ENCODE measurements at places on chromosomes 5 and 9.

- no peak for DNase-seq
Measured at GRCh38 chr5:854217-854616, 3.4 kb upstream of the ZDHHC11 start.

DNA sequence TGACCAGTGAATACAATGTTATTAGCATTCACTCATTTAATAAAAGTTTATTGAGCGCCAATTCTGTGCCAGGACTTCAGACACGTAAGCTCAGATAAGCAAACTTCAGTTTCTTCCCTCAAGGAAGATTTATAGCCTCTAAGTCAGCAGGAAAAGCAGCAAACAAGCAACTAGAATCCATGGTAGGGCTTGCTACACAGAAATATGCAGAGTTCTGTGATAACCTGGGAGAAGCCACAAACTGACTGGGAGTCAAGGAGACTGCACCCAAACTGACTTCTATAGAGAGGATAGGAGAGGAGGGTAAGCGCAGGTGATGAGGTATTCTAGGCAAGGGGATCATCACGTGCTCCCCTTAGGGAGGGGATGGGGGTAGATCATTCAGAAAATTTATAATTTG, 1.4 kb upstream of the OGN start:
- no peak for DNase-seq

DNA sequence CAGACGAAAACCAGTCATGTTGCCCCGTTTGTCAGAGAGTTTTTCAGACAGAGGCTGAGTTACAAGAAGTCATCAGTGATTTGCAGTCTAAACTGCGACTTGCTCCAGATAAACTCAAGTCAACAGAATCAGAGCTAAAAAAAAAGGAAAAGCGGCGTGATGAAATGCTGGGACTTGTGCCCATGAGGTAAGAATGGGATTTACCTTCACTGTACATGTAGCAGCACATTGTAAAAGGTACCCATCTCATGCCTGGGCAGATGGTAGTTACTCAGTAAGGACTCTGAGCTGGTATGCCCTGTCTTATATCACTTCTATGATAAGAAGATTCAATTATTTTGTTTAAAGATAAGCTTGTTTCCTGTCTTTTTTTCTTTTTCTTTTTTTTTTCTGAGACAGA, 38.8 kb downstream of the RAD50 start:
- DNase-seq, result no peak

GRCh38 chr5:95022967-95023695, 261.8 kb downstream of the MCTP1 start:
- no peak for DNase-seq

DNA sequence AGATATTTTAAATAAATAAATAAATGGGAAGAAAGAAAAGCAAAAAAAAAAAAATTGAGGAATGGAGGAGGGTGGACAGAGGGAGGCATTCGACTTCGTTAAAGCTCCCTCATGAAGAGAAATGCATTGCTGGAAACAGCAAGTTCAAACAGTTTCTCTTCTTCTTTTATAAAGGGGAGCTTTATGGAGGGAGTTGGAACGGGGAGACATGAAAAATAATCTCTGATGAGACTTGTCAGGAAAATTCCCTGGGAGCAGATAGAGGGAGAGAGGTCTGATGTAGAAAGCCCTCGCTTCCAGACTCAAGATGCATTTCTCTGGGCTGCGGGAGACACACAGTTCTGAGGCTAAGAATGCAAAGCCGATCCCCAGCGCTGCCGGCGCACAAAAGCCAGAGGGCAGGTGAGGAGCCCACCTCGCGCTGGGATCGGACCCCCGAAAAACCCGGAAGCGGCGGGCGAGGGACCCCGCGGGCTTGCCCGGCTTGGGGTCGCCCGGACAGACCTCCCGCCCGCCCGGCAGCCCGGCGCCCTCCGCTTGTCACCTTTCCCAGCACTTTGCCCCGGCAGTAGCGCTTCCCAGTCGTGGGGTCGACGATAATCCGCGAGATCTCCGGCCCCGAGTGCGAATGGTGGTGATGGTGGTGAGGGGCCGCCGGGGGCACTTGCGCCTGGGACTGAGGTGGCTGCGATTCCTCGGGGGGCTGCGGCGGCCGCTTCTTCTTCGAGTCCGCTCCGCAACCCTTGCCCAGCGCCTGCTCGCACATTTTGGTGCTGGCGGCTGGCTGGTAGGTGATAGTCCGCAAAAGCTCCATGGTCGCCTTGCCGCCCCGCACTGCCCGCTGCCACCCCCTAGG, 512 bp downstream of the PLK2 start:
- no peak for DNase-seq

DNA sequence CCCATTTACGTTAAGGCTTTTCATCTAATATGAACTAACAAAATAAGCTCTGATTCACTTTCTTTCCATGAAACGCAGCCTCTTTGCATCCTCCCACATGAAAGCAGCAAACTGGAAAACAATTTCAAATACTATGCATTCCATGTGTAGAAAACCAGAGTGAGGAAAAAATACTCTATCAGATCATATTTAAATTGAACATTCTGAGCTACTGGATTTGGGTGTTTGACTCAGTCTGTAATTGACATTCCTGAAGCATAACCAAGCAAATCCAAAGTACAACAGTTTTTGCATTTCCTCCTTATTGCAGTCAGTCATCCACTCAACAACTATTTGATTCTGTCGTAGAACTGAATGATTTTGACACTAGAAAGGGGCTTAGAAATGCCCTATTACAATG, 399.1 kb upstream of the NMUR2 start:
- DNase-seq, result no peak

- no peak for DNase-seq
Measured at GRCh38 chr5:66646570-66646969, 50.4 kb downstream of the MAST4 start.

GRCh38 chr9:124852121-124852828, 985 bp upstream of the WDR38 start:
- no peak for DNase-seq

DNA sequence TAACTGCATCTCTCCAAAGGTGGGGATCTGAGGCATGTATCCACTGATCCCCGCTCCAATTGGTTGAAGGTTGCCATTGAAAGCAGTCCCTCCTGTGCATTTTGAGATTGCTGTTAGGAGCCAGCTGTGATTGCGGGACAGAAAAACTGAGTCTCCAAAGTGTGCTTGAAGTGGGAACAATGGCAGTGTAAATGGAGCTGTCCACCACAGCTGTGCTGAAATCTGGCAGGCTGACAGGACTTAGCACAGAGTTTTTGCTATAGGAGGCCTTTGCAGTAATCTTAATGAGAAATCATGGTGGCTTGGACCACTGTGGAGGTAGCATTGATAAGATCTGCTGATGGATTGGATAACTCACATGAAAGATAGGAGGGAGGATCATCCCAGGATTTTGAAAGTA, 3.3 kb downstream of the RNF20 start:
- DNase-seq, result no peak
